Stimulated activated CD4-positive, alpha-beta T cell treated with anti-CD3 and anti-CD28 coated beads, Interleukin-4, amount 100 ng/mL, for 4 hours (primary cell): ENCODE measurements at places on chromosomes 3 and 15.

DNA sequence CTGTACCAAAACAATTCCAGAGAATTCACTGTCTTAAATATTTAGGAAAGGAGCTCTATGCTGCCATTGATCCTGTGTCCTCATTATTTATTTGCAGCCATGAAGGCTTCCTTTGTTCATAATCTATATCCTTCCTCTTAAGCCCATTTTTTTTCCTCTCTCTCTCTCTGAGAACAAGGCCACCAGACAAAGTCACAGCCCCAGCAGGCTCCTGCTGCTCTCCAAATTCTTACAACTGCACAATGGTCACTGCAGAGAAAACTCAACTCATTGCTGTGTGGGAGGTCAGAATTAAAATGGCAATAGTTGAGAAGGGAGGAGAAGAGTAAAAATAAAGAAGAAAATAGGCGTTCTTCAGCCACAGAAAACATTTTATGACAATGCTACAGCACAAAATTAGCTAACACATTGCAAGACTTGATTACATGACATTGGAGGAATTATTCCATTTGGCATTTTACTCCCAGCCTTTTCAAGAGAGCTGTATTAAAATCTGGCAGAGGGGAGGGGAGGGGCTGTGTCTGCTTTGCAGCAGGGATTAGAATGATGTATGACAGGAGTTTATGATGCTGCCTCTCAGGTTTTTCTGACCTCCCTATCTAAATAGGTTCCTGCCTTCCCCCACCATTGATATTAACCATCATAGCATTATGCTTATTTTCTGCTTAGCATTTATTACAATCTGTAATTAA, 399.7 kb upstream of the THBS1 start:
- DNase-seq: no peak

DNA sequence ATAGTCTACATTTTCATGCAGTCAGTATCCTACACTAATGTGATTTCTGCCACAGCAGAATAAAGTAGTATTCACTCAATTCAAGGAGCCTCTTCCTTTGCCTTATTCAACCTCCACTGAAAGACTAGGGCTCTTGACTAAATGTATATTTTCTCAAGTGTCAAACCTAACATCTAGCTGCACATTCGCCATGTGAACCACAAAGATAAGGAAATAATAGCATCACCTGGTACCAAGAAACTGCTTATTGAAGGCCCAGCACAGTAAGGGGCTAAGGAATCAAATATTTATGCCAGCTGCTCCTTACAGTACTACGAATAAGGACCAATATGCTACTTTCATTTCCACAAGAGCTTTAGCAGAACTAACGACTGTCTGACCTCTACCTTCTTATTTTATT, 1.3 kb downstream of the SRP14 start:
- DNase-seq: no peak

GRCh38 chr3:64174328-64174727, 50.9 kb downstream of the PRICKLE2 start:
- no peak for DNase-seq

GRCh38 chr3:120563356-120564022, 32.6 kb upstream of the NDUFB4 start:
- no peak for DNase-seq

GRCh38 chr3:141302364-141303141, 65.8 kb upstream of the ZBTB38 start:
- DNase-seq: no peak

DNA sequence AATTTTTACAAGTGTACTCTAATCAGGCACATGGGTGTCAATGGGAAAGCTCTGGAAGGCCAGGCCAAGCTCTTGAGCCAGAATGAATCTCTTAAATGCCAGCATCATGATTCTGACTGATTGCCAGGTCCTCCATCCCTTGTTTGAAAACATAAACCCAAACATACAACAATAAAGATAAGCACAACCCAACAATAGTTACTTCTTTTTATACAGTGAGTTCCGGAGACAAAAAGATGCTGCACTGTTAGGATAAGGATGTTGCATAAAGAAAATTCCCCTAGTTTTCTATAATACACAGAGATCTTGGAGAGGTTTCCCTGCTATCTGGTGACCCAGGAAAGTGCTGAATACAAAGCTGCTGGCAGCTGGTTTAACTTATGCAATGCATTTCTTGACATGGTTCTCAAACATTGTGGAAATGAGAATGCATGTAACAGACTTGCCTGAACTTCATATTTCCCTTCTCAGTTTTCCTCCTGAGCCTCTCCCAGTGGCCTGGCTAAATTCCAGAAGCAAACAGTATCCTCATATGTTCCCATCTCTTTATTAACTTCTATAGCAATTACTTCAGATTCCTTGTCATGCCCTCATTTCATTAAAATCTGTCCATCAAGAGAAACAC, 180.1 kb upstream of the PRICKLE2 start:
- no peak for DNase-seq

- DNase-seq: no peak
Measured at GRCh38 chr3:11523572-11524101, 120.1 kb downstream of the VGLL4 start.

DNA sequence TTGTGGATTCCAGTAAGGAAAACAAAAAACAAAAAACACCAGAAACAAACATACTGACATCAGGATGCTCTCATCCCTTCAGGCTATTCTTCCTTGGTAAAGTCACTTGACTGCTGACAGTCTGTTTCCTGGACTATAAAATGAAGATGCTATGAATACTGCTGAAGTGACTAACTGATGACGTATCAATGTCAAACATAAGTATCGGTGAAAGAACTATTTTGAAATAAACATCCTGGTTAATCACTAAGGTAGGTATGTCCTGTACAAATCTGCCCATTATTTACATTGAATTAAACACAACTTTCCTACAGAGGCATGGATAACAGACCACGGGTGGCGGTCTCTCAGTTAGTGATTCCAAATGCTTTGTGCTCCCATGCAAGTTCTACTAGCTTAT, 45.9 kb downstream of the CHAC1 start:
- no peak for DNase-seq

DNA sequence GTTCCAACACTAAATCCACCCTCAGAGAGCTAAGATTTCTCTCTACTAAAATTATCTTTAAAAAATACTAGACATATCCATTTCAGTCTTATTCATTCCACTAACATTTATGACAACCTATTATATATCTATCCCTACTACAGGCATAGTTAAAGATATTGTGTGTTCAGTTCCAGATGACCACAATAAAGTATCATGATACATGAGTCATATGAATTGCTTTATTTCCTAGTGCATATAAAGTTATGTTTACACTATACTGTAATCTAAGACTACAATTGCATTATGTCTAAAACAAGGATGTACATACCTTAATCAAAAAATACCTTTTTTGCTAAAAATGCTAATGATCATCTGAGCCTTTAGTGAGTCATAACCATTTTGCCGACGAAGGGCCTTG, 19.4 kb downstream of the SHOX2 start:
- DNase-seq: no peak

- DNase-seq: no peak
Measured at GRCh38 chr3:27279123-27279522, 90.1 kb downstream of the NEK10 start.

DNA sequence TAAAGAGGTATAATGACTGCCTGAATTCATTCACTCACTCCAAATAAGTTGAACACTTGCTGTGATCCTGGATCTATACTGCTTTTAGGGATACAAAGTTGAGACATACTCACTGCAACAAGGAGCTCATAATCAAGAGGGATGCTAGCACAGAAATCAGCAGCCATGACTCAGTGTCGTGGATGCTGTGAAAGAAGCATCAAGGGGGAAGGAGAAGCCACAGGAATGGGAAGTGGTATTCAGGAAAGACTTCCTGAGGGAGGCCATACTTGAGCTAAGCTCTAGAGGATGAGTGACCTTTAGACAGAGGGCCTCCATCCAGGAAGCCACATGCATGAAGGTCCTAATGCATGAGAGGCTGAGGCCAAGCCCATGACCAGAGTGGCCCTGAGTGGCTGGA, 245.7 kb upstream of the RORA start:
- no peak for DNase-seq

- no peak for DNase-seq
Measured at GRCh38 chr15:51240066-51240465, 98.3 kb downstream of the CYP19A1 start.

- no peak for DNase-seq
Measured at GRCh38 chr15:66126456-66126855, 127.1 kb downstream of the MEGF11 start.

GRCh38 chr3:184563561-184563925, 2.0 kb downstream of the EPHB3 start:
- no peak for DNase-seq

GRCh38 chr15:51602484-51602883, 20.1 kb downstream of the DMXL2 start:
- DNase-seq: no peak

DNA sequence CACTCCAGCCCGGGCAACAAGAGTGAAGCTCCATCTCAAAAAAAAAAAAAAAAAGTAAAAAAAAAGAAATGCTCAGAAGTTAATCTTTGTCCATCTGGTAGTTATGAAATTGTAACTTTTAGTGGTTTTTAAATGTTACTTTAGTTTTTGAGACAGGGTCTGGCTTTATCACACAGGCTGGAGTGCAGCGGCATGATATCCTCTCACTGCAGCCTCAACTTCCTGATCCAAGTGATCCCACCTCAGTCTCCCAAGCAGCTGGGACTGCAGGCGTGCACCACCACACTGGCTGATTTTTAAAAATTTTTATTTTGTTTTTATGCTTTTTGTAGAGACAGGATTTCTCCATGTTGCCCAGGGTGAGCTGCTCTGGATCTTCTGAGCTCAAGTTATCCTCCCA, 1.3 kb downstream of the RNU5B-1 start:
- DNase-seq: no peak

DNA sequence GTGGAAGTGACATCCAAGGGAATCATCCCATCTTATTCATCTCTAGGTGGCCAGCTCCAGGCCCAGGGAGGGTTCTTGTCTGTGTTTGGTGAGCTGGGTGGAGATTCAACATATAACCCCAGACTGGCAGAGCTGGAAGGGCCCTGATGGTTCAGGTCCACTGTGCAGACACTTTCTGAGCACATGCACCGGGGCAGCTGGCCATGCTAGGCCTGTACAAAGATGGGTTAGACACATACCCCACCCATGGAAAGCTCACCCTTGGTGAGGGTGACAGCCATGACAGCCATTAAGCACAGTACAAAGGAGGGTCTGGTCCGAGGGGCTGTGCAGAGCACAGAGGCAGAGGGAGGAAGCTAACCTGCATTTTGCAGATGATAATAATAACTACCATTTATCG, 100.4 kb downstream of the CORO2B start:
- DNase-seq: no peak

DNA sequence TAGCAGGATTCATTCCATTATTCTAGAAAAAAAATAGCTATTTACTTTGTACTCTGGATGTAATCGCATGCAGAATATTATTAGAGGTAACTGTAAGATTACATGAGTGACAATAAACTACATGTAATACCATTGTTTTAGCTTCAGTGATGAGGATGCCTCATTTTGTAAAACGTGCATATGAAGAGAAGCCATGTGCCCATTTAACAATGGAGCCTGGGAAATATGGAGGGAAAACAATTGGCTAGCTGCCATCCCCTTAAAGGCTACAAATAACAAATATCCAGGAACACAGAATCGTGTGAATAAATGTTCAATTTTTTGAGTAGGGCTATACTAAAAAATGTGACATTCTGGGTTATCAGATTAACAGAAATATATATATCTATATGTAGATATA, 151.1 kb downstream of the SAMMSON start:
- no peak for DNase-seq

GRCh38 chr3:168844472-168844871, 748.7 kb upstream of the GOLIM4 start:
- DNase-seq: no peak

- no peak for DNase-seq
Measured at GRCh38 chr3:53146319-53146891, 14.6 kb upstream of the PRKCD start.

- no peak for DNase-seq
Measured at GRCh38 chr15:74428442-74428787, 5.3 kb downstream of the SEMA7A start.

DNA sequence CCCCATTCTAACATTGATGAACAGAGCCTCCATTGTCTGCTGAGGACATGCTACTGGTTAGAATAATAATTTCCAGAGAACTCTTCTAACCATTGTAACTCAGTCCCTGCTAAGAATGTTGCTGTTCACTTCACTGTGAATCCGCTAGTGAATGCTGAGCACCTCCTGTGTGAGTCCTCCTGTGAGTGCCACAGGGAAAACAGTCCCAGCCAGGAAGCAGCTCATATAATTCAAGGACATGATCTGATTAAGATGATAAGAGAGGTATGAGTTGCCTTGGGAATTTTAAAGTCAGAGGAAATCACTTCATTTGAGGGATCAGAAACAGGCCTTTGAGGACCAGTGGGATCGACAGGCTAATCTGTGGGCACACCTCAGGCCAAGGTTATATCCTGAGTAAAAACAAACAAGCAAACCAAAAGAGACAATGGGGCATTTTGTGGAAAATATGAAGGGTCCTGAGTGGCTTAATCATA, 33.9 kb upstream of the GPR160 start:
- no peak for DNase-seq

DNA sequence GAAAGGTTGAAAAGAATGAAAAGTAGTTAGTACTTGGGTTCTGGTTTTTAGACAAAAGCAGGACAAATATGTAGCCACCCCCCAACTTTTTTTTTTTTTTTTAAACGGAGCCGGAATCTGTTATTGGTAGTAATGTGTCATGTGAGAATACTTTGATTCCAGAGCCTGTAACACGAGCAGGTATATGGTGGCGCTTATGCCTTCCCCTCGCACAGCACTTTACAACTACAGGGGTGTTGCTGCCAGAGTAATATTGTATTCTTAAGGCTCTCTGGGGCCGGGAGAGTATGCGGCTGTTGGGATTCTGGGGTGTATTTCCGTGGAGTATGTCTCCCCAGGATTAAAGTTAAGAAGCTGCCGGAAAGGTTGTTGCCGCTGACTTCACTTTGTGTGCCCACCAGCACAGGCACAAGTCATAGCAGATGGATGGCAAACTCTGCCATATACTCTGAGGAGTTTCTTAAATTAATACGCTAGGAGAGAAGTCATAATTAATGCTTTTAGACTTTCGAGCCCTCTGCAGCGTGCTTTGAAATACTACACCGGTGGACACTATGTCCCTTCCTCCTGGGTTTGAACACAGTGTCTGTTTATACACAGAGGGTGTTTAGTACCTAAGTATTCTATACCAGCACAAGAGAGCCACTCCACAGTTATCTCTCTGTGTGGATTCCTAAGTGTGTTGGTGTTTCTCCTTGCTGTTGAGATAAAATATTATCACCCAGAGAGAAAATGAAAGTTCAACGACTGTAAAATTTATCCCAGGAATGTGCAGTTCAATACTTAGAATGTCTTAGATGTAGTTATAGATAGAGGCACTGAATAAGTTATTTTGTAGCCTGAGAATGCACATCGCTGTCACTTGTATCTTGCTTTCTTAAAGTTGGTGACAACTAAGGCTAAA, 1.4 kb downstream of the MBNL1 start:
- DNase-seq: no peak
